Stimulated activated CD4-positive, alpha-beta T cell treated with anti-CD3 and anti-CD28 coated beads, Interleukin-15, amount 100 ng/mL, for 1 hour (primary cell): ENCODE measurements at places on chromosomes 2 and 18.

DNA sequence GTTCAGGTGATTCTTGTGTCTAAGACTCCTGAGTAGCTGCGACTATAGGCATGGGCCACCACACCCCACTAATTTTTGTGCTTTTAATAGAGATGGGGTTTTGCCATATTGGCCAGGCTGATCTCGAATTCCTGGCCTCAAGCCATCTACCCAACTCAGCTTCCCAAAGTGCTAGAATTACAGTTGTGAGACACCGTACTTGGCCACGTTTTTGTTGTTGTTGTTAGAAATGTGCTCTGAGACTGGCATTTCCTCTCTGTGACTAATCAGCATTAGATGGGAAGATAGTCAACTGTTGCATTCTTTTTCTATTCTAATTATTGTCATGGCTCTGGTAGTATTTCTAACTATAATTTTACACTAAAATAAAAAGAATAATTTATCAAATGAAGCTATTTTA lies 191.7 kb downstream of the CAMKMT start:
- DNase-seq = no peak

DNA sequence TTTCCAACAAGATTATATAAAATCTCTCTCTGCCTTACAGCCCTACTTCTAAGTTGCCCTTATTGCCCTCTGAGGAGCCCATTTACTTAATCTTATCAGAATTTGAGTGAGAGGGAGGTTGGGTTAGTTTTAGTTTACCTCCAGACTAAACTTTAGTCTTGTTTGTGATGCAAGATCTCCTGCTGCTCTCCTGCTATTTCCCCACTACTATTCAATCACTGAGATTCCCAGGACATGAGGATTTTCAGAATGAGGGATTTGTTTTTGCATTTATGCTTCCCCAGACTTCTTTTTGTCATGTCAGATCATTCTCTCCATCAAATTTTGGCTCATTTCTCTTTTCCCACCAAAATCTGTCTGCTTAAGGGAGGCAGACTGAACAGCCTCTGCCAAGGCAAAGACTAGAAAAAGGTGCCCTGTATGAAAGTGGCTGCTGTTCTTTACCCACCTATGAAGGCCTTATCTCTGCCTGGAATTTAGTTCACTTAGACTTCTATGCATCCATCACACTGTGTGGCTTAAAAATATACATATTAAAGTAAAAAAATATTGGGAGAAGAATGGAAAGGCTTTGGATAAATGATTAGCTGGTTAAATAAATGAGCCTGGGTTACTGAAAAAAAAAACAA lies 401.3 kb downstream of the PID1 start:
- no peak for DNase-seq

GRCh38 chr2:109164311-109164710 lies 35.3 kb downstream of the SH3RF3 start:
- no peak for DNase-seq

- DNase-seq = no peak
These were observed 64.9 kb upstream of the WIPF1 start for GRCh38 chr2:174662459-174662858.

GRCh38 chr18:12948050-12948804 lies 416 bp downstream of the SEH1L start:
- DNase-seq = peak; percentile 96

DNA sequence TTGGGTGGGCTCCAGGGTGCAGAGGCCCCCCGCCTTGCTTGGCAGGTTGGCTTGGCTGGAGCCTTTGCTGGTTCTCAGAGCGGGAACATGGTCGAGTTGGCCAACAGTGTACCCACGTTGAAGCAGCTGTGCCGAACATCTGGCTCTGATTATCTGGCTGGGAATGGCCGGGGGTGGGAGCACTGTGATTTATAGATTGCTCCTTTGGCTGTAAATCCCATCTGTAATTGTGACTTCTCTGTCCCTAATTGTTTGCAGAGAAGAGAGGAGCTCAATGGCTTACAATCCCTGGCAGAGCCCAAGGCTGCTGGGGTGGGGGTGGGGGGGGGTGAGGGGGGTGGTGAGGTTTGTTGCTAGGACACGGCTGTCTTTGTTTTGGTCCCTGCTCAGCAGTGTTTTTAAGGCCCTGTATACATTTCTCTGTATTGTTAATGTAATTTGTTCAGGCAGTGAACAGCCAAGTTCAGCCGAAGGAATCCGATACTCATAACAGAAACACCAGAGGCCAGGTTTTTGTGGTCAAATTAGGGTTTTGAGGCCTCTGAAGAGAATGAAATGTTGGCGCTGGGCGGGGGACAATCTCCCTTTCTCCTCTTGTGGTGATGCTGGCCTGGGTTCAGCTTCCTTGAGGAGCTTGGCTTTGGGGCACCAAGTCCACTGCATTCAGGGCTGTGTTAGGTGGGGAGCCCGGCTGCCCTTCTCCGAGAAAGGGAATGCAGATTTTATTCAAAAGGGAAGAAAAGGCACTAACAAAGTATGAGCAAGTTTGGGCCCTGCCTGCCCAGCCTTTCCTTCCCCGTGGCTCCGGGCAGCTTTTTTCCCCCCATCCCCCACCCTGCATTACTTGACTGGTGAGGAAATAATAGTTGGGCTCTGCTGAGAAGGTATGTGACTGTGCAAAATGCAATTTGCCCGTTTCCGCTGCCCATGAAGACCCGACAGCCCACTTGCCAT lies 82.5 kb downstream of the TCF7L1 start:
- no peak for DNase-seq

- no peak for DNase-seq
These were observed 178.4 kb downstream of the RNF152 start for GRCh38 chr18:61714421-61714820.
